ENCODE measurements at places on chromosomes 5 and 9. TPM values are rescaled to one million over a fixed set of nuclear protein-coding genes. Genes with fewer than 3 reads are reported as not detected.

The NIM1K gene
- 0.39 TPM for total RNA-seq

The GGTA1 gene
- total RNA-seq, result not detected

The HMCN2 gene
- not detected for total RNA-seq

The KIF20A gene
- total RNA-seq, result 0.40 TPM

The ENTREP1 gene
- not detected for total RNA-seq

The ATG10 gene
- 7.3 TPM for total RNA-seq

The IL17B gene
- not detected for total RNA-seq

The FXN gene
- 12.7 TPM for total RNA-seq

The TAF1L gene
- total RNA-seq, result not detected

The IFNB1 gene
- not detected for total RNA-seq

The FOXD1 gene
- 0.10 TPM for total RNA-seq

The FCN2 gene
- not detected for total RNA-seq

The HTR4 gene
- total RNA-seq, result not detected

The RASGRF2 gene
- 0.64 TPM for total RNA-seq

The IFNA2 gene
- not detected for total RNA-seq

The NPR3 gene
- total RNA-seq, result not detected

The STPG3 gene
- 0.37 TPM for total RNA-seq

The C9orf50 gene
- not detected for total RNA-seq

The PFN3 gene
- total RNA-seq, result not detected

The EPB41L4A gene
- 5.8 TPM for total RNA-seq

The PRRX2 gene
- not detected for total RNA-seq

The ADAMTSL1 gene
- total RNA-seq, result not detected

Data from activated B cell treated with CpG ODN at 0.5 μM for 24 hours (primary cell).